CD4-positive, alpha-beta T cell treated with Interleukin-12 subunit alpha and Interleukin-12 subunit beta, for 1 hour (primary cell): ENCODE measurements at places on chromosomes 4 and X.

DNA sequence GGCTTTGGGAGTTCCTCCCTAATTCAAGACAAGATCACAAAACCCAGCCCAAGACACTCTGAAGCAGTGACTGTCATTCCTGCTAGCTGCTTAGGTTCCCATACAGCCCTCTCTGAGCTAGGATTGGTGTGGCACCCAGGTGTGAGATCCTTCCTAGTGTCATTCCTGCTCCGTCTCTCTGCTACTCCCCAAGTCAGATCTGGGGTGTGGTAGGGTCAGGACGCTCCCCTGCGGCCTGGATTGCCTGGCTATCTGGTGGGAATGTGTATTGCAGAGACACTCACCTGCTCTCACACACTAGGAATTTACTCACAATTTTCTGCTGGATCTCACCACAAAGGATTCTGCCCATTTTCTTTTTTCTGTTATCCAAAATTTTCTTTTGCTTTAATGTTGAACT lies 560.8 kb upstream of the ATOH1 start:
- DNase-seq: no peak

DNA sequence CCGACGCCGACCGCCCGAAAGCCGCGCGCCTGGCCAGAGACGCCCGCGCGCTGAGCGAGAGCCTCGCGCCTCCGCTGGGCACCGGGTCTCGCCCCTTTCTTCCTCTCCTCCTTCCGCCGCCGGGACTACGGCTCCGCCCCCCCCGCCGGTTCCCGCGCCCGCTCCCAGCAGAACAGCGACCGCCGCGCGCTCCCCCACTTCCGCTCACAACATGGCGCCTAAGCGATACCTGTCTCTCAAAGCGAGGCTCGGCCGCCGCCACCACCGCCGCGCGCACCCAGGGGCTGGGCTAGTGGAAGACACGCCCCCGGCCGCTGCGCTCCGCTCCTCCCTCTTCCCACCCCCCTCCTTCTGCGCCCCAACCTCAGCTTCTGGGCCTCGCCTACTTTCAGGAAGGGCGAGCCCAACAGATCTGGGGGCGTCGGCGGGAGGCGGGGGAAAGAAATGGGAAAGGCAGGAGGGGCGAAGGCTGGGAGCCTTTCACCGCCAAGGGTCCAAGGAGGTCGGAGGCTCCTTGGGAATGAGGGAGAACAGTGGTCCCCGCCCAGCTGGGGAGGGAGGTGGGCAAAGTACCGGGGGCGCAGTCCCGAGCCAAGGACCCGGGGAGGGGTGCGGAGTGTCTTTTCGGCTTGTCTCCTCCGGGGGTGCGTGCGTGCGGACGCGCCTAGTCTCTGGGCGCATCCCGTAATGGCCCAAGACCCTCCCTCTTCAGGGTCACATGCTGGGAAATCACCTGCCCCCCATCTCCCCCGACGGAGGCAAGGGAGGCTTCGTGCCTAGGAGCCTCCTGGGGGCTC lies at the start of gene RPS6KA3:
TSS of gene RPS6KA3 (minus strand) at position 100 of the 797 bp plus-strand sequence. CDS start 277 bp downstream, outside the sequence.
- peak; percentile 93 for DNase-seq

GRCh38 chr4:79338148-79338547 lies 12.3 kb upstream of the NAA11 start:
- DNase-seq: no peak

DNA sequence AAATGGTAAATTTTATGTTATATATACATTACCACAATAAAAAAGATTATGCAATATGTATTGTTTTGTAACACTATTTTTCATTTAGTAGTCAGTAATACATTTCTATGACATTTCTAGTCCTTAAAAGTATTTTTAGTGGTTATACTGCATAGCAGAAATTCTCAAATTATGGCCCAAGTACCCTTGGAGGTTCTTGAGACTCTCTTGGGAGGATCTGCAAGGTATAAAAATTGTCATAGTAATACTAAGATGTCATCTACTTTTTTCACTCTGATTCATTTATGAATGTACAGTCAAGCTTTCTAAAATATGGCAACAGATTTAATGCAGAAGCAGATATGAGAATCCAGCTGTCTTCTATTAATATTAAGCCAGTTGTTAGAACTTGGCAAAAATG lies 138.6 kb upstream of the NAP1L5 start:
- no peak for DNase-seq

GRCh38 chr4:187236209-187236890 lies 512.7 kb upstream of the FAT1 start:
- DNase-seq: no peak
